ENCODE measurements at places on chromosomes 6 and 20.

DNA sequence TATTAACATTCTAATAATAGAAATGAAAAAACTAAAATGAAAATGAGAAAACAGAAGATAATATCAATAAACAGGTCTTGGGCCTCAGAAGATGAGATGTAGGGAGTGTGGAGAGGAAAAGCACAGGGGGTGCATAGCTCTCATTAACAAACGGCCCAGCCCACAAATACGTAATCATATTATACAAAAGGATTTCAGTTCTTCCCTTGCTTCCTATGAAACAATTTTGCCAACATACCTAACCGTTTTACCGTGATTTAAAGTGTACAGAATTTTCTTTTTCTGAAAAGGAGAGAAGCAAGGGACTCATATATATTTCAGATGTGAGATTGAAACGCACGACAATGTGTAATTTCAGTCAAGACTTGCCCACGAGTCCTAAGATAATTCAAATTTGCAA, 136.0 kb downstream of the HFE start:
- no peak for DNase-seq

GRCh38 chr6:3596766-3597165, 139.9 kb upstream of the SLC22A23 start:
- DNase-seq = no peak

DNA sequence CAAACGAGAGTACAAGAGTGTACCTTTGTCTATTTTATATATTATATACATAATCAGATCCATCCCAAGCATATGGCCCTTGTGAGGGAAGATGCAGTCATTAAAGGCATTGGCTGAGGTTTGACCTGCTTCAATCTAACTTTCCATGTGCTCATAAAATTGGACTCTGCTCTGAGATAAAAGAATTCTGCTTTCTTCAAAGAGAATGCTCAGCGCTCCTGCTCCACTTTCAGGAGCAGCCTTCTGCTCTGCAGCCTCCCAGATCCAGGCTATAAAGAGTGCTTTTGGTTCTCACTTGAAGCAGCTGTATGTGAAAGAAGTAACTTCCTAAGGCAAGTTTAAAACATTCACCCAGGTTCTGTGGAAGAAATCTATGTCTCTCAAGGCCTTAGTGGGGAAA, 45.3 kb downstream of the CD83 start:
- no peak for DNase-seq

DNA sequence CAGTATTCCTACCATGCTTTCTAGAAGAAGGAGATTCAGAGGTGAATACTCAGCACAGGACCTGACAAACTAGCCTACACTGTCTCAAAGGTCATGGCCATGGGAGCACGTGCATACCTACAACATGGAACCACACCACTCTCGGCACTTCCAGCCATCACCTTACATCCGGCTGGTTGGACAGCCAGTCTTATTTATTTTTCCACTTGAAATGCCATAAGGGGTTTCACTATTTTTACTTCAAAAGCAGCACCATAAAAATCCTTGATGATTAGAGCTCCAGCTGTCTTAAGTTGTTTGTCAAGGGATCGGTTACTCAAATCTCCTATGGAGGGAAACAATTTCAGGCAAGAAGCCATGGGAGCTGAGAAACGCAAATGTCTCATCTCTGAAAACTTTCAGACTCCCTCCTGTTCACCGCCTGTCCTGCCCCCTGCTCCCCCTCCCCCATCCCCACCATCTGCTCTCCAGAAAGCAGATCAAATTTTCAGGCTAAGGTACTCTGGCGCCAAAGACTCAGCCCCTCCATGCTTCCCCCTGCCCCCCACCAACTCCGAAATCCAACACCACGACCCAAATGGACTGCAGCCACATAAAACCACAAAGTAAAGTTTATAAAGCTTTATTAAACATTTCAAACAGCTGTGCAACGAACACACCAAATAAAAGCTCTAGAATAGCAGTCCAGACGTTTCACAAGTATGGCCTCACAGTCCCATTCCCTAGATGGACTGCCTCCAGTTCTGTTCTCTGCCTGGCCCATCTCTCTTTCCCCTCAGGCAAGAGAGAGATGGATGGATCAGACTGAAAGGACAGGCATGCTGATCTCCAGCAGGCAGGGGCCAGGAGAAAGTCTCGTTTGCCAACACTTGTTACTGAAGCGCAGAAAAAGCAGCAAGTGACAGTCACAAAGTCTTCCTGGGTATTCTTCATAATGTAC, 4.0 kb upstream of the NNAT start:
- DNase-seq = no peak

- no peak for DNase-seq
These were observed 7.3 kb downstream of the EYA4 start for GRCh38 chr6:133248241-133249001.

GRCh38 chr20:60573003-60573680, 614.9 kb downstream of the CDH26 start:
- DNase-seq = no peak

GRCh38 chr6:159646116-159646515, 46.9 kb downstream of the SOD2 start:
- no peak for DNase-seq

DNA sequence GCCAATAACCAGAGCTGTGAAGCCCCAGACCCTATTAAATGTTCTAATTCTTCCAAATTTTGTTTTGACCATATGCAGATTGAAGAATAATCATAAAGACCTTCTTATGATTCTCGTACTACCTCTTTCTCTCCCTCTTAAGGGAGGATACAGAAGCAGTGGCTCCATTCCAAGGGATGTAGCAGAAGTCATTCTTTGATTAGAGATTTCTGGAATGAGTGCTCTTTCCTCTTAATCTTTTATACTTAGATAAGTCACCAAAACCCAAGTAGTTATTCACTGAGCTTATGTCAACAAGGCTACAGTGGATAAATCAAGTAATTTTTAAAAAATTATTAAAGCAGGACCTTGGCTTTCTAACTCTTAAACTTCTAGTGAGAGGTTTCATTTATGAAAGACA, 266.0 kb upstream of the STXBP5 start:
- DNase-seq = no peak

- no peak for DNase-seq
These were observed 3.6 kb upstream of the TMEM74B start for GRCh38 chr20:1188347-1188746.

DNA sequence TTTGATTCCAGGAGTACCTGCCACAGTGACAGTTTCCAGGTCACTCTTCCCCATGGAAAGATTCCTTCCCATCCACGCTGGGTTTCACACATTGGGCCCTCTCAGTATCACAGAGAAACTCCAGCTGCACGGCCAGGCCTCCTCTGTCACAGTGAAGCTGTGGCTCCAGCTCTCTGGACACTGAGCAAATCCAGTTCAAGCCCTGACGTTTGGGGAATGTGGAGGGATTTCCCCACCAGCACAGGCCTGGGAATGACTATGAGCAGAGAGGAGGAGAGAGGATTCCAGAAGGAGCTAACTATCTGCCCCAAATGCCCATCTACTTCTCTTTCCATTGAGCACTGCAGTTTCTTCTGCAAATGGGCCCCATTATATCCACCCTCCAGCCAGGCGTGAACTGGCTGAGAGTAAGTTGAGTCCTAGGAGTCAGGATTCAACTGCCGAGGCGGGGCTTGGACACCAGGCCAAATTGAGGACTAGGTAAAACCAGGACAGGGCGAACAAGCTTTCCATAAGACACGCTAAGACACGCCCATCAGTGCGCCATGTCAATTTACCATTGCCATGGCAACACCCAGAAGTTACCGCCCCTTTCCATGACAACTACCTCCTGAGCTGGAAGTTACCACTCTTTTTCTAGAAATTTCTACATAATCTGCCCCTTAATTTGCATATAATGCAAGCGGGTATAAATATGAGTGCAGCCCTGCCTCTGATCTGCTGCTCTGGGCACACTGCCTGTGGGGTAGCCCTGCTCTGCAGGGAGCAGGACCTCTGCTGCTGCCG, 9.2 kb upstream of the BNIP5 start:
- DNase-seq = no peak
